Activated CD8-positive, alpha-beta memory T cell treated with anti-CD3 and anti-CD28 coated beads for 4 hours (primary cell): ENCODE measurements at places on chromosomes 6 and 20.

GRCh38 chr6:148110925-148111324 is 231.7 kb upstream of the SASH1 start:
- DNase-seq: no peak

- no peak for DNase-seq
Observed at GRCh38 chr6:29629571-29629970, 3.4 kb downstream of the GABBR1 start.

GRCh38 chr6:24140591-24140990 is 14.6 kb downstream of the NRSN1 start:
- no peak for DNase-seq

DNA sequence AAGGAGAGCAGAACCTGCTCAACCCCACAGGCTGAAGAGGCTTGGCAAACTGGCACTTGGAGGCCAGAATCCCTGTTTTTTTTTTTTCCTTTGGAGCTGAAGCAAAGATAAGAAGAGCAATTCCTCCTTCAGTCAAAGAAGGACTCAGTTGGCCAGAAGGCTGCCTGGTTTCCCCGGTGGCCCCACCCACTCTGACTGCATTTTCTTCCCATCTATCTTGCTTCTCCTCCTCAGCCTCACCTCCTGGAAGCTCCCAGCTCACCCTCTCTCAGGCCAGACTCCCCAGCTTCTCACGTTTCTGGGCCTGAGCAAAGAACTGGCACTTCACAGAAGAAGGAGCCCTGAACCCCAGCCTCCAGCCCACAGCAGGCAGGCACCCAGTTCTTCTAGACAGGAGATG is 2.4 kb downstream of the LRFN2 start:
- no peak for DNase-seq

DNA sequence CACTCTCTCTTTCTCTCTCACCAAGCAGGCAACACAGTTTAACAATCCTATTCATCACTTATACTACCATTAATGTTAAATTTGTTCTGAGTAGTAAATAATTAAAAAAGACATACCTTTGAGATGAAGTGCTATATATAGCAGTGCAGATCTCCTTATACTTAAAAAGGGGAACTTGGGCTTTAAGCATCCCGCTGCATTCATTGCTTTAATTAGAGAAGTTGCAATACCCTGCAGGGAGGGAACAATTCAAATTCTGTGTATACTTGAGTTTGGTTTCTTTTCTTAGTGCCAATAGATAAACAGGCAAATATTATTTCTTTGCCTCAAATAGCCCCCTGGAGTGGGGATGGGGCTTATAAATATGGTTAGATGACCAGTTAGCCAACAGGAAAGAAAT is 10.8 kb upstream of the ZBTB24 start:
- no peak for DNase-seq

DNA sequence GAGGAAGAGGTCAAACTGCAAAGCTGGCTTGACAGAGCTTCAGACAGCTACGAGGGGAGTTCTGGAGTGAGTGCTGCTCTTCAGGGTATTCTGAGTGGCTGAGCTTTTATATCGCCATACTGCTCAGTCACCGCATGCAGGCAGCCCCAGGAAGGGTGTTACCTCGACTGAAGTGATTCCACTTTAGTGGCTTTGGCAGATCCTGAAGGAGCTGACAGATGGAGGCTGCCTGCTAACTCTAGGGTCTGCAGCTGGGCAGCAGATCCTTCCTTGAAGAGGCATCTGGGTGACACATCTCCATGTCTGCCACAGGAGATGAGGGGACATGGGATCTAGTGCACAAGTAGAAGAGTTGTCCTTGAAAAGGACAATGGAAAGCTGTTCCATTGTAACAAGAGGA is 3.7 kb upstream of the DEK start:
- no peak for DNase-seq

DNA sequence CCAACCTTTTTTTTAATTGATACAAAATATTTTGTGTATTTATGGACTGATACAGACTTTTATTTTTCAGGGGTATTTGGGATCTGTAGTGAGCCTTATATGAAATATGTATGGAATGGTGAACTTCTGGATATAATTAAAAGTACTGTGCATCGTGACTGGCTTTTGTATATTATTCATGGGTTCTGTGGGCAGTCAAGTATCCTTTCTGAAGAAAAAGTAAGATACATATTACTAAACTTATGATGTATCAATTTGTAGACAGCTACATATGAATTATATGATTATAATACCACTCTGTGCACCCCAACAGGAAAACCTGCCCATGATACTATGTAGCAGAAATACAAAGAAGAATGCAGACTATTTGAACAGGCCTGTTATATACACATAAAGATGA is 47.2 kb downstream of the FIG4 start:
- no peak for DNase-seq

DNA sequence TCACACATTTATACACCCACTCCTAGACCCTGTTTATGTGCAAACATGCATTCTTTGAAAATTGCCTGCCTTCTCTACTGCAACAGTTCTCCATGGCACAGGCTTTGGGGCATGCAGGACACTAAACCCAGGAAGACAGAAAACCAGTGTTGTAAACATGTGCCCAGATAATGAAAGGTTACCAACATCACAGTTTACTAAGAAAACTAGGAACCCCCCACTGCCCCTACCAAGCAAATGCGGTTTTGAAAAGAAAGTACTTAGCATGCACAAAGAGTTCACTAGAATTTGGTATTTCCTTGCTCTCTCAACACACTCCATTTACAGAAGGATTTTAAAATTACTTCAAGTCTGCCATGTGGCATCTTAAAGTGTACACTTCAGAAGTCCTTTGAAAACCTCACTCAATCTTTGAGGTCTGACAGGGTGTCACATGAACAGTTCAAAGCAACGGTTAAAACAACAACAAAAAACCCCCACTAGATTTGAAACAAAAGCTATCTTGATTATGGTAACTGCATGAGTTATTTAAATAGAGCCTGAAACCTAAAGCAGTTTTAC is 245.0 kb downstream of the GMPR start:
- no peak for DNase-seq

DNA sequence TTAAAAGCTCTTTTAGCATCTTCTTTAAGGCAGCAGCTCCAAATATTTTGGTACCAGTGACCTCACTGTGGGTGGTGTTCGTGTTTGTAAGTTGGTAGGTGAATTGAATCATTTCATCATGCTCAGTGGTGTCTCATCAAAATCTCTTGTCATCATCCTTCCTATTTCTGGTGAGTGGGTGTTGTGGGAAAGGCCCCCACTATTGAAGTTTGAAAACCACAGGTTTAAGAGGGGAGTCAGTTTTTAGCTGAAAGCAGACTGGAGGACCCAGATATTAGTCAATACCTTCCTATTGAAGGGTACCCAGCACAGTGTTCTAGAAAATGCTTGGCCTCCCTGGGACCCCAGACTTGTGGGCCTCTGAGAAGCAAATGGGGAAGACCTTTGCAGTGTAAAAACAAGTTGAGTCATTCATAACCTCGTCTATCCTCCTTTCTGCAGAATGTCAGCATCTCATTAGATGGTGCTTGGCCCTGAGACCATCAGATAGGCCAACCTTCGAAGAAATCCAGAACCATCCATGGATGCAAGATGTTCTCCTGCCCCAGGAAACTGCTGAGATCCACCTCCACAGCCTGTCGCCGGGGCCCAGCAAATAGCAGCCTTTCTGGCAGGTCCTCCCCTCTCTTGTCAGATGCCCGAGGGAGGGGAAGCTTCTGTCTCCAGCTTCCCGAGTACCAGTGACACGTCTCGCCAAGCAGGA is 3.7 kb downstream of the PIM1 start:
- DNase-seq: no peak

- no peak for DNase-seq
Observed at GRCh38 chr6:41049955-41050354, 3.0 kb upstream of the APOBEC2 start.

- no peak for DNase-seq
Observed at GRCh38 chr6:125984311-125984710, 2.0 kb upstream of the TRMT11 start.

DNA sequence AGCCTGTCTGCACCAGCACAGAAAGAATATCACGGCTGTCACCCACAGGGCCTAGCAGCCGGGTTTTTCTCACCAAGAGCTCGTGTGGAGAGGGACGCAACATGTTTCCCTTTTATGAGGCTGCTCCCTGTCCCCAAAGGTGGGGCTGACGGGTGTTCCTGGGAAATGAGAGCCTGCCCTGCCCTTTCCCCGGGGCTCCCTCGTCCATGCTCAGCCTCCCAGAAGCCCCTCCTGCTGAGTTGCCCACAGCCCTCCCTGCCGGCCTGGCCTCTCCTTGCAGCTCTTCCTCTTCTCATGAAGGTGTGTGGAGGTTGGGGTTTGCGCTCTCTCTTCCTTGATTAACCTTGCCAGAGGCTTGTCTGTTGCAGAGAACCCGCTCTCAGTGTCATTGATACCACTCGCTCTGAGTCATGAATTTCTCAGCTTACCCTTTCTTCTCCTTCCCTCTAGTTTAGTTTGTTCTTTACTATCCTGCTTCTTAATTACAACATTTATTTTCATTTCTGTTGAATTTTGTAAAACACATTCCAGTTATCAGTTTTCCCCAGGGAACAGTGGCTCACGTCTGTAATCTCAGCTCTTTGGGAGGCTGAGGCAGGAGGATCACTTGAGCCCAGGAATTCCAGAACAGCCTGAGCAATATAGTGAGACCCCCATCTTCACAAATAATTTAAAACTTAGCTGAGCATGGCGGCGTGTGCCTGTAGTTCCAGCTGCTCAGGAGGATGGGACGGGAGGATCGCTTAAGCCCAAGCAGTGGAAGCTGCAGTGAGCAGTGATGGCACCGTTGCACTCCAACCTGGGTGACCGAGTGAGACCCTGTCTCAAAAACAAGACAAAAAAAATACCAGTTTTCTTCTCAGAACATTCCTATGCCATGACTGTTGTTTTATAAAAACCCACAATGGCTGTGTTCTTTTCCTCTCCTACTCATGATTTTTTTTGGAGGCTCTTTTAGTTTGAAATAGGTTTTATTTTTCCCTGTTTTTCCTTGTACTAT is 103.8 kb downstream of the TMEM242 start:
- DNase-seq: no peak

- DNase-seq: no peak
Observed at GRCh38 chr20:43138061-43138770, 51.5 kb downstream of the PTPRT start.

- DNase-seq: no peak
Observed at GRCh38 chr6:162140251-162140852, 587.2 kb downstream of the PRKN start.

- DNase-seq: no peak
Observed at GRCh38 chr6:123803504-123804013, at the start of gene NKAIN2. Gene NKAIN2, plus strand, starts transcription at chr6:123803865.

DNA sequence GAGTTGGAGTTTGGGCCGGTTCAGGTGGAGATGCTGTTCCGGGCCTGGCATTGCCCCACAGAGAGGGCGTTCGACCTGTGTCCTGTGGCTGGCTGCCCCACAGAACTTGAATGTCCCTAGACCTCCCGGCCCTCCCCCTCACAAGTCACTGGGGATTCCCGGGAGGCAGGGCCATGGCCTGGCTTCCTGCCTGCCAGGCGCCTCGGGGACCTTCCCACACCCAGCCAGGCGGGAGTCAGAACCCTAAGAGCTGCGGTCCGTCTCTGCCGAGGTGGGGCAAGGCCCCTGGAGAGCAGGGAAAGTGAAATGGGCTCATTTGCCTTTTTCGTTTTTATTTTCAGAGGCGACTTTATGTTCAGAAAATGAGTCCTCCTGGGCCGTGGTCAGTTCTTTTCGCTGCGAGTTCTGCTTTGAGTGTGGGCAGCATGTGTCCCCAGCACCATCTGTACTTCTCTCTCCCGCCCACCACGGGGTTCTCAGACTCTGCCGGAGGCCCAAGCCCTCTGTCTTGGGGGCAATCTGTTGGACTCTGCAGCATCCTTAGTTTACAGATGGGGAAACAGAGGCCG is 8.5 kb downstream of the RBM38 start:
- no peak for DNase-seq

DNA sequence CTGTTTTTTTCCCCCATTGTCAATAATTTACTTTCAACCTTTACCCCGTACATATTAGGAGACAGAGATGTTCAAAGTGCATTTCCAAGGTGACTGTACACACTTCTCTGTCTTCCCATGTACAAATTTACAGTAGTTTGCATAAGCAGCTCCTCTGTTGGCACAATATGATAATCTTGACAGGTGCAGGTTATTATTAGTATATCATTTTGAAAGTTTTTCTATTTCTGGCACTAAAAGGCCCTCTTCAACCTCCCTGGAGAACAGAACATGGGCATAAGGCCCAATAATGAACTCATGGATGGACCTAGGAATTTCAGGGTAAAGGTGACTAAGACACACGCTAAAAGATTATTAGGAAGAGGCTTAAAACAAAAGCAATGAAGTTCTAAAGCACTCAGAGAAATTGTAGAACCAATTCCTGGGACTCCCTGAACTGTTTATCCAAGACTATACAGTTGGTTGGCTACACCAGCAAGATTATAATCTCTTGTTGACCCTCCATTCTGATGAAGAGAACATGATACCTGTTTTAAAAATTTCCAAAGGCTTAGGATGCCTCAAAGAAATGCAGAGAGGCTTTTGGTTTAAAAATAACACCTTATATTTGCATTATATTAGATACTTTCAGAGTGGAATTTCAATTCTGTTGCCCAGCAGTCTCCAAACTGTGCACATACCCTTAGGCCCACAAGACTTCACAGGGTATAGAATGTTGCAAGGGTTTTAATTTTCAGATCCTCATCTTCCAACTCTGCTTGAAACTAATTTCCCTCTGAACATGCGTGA is 1.1 kb downstream of the AIG1 start:
- no peak for DNase-seq

- no peak for DNase-seq
Observed at GRCh38 chr6:92967362-92967761, 452.0 kb downstream of the EPHA7 start.

GRCh38 chr6:25056130-25056529 is 120.4 kb upstream of the RIPOR2 start:
- DNase-seq: peak; percentile 36

- DNase-seq: no peak
Observed at GRCh38 chr6:128882560-128882959, 378 bp upstream of the LAMA2 start.

- no peak for DNase-seq
Observed at GRCh38 chr20:44342248-44342647, 5.4 kb downstream of the R3HDML start.

GRCh38 chr6:2296781-2297180 is 51.4 kb upstream of the GMDS start:
- DNase-seq: no peak

GRCh38 chr6:22690446-22690845 is 121.1 kb downstream of the HDGFL1 start:
- DNase-seq: no peak

- DNase-seq: no peak
Observed at GRCh38 chr20:50717974-50718761, 13.2 kb upstream of the PARD6B start.

DNA sequence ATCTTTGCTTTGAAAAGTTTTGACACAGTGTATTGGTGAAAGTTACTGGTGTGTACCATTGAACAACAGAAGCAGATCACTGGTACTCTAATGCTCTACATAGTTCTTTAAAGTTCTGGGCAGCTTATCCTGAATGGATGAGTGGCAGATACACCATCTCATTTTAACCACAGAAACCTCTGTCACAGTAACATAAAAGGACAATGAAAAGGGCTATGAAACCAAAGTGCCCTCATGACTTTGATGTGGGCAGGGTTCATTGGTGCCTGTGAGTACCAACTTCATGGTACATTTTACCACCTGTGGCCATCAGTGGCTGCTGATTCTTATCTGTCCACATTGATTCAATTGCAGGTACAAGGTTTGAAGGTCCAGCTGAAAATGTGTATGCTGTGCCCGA is 285.7 kb upstream of the PREP start:
- no peak for DNase-seq
